Panc1 (cell line): ENCODE measurements at places on chromosomes 5 and 9. TPM values are rescaled to one million over a fixed set of nuclear protein-coding genes. Genes with fewer than 3 reads are reported as not detected.
A peak's percentile ranks its signal among the peaks of the same experiment; 100 is the strongest.

Gene OLFM1
- total RNA-seq: 0.39 TPM

Gene C1QTNF3
- total RNA-seq: 2.1 TPM

Gene FOXD4L3
- not detected for total RNA-seq

Gene CTSV
- 27.1 TPM for total RNA-seq

Gene PCDHB9
- 1.8 TPM for total RNA-seq

Gene CDX1
- total RNA-seq: not detected

Gene IRX4
- 0.18 TPM for total RNA-seq

Gene HINT1
- 233 TPM for total RNA-seq

Gene SV2C
- total RNA-seq: not detected

Gene DIRAS2
- total RNA-seq: 0.03 TPM

Gene FBXL7
- total RNA-seq: not detected

- H3K4me1 ChIP-seq: no peaks in the 10 kb centered on the region
- no peak for DNase-seq
- H3K4me3 ChIP-seq: no peak overlapping the region
- peaks cover 19% of the 10 kb centered on the region for H3K27me3 ChIP-seq
- H3K36me3 ChIP-seq: no peaks in the 10 kb centered on the region
Observed at GRCh38 chr5:77230727-77231470, 20.4 kb downstream of the PDE8B start.

DNA sequence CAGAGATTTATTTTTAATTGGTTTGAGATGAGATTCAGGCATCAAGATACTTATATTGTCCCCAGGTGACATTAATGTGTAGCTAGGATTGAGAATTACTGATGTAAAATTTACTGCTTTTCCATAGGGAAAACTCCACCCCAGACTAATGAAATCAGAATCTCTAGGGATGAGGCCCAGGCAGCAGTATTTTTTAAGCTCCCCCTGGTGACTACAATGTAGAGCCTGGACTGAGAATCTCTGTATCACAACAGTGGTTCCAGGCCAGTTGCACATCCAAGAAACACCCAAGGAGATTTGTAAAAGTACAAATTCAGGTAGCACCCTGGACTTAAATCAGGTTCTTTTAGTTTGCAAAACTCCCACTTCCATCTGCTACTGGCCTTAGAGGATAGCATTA lies 185.7 kb downstream of the MARCHF11 start:
- no peaks in the 10 kb centered on the region for H3K27me3 ChIP-seq
- no peaks in the 10 kb centered on the region for H3K36me3 ChIP-seq
- no peak overlapping the region for H3K4me3 ChIP-seq
- H3K27ac ChIP-seq: no peak overlapping the region
- no peaks in the 10 kb centered on the region for H3K4me1 ChIP-seq
- no peak for DNase-seq

DNA sequence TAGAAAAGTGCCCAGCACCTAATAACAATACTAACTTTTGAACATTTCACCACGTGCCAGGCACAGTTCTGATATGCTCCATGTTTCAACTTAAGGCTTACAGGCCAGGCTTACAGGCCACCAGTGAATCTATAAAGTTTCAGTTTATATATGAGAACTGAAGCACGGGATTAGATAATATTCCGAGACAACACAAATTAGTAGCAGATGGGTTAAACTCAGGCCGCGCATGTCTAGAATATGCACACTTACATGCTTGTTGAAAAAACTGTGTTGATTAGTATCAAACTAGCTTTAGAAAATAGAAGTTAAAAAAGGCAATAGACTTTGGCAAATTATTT lies 587.9 kb downstream of the MTRR start:
- peaks cover 7% of the 10 kb centered on the region for H3K36me3 ChIP-seq
- peak overlapping the region; percentile 97 for H3K4me3 ChIP-seq
- peaks cover 14% of the 10 kb centered on the region for H3K4me1 ChIP-seq
- DNase-seq: no peak
- H3K27me3 ChIP-seq: no peaks in the 10 kb centered on the region
- H3K27ac ChIP-seq: peak overlapping the region; percentile 92

- H3K27me3 ChIP-seq: no peaks in the 10 kb centered on the region
- H3K4me3 ChIP-seq: no peak overlapping the region
- H3K36me3 ChIP-seq: no peaks in the 10 kb centered on the region; the same call in 1 of the 2 replicates
Observed at GRCh38 chr9:134063571-134064450, 4.0 kb downstream of the BRD3 start.

- no peaks in the 10 kb centered on the region; the same call in 1 of the 2 replicates for H3K27me3 ChIP-seq
- H3K4me3 ChIP-seq: no peak overlapping the region
- peaks cover 3% of the 10 kb centered on the region; the same call in 1 of the 2 replicates for H3K36me3 ChIP-seq
- no peak overlapping the region for H3K27ac ChIP-seq
Observed at GRCh38 chr9:76463211-76463610, 4.2 kb downstream of the GCNT1 start.

DNA sequence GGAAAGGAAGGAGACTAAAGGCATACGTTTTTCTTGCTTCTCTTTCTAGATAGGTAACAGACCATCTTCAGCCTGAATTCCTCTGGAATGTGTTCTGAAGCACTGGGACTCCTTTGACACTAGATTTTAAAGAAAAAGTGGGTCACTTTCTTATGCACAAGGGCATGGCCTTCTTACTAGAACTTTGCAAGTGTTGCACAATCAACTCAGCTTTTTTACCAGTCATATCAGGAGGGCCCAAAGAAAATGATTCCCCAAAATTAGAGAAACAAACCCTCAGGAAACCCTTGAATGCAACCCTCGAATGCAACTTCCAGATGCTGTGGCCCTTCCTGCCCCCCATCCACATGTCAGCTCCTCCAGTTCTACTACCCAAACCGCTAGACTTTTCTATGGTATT lies 93.9 kb downstream of the YTHDC2 start:
- no peak overlapping the region for H3K4me3 ChIP-seq
- no peaks in the 10 kb centered on the region; the same call in 1 of the 2 replicates for H3K27me3 ChIP-seq
- H3K4me1 ChIP-seq: no peaks in the 10 kb centered on the region
- H3K27ac ChIP-seq: no peak overlapping the region

GRCh38 chr5:19274578-19274977 lies 713.4 kb downstream of the CDH18 start:
- H3K36me3 ChIP-seq: no peaks in the 10 kb centered on the region
- DNase-seq: no peak
- no peaks in the 10 kb centered on the region for H3K27me3 ChIP-seq
- no peak overlapping the region for H3K4me3 ChIP-seq
- no peaks in the 10 kb centered on the region for H3K4me1 ChIP-seq

- no peaks in the 10 kb centered on the region for H3K36me3 ChIP-seq
- no peaks in the 10 kb centered on the region for H3K4me1 ChIP-seq
- H3K4me3 ChIP-seq: no peak overlapping the region
- no peaks in the 10 kb centered on the region for H3K27me3 ChIP-seq
Observed at GRCh38 chr5:56011835-56012234, 17.1 kb upstream of the IL6ST start.

GRCh38 chr5:145589063-145589462 lies 246.1 kb downstream of the PRELID2 start:
- no peaks in the 10 kb centered on the region for H3K4me1 ChIP-seq
- DNase-seq: no peak
- no peaks in the 10 kb centered on the region; the same call in 1 of the 2 replicates for H3K36me3 ChIP-seq
- H3K4me3 ChIP-seq: no peak overlapping the region

GRCh38 chr5:32612134-32612888 lies 27.0 kb downstream of the SUB1 start:
- no peaks in the 10 kb centered on the region for H3K36me3 ChIP-seq
- H3K4me1 ChIP-seq: no peaks in the 10 kb centered on the region
- no peak overlapping the region for H3K27ac ChIP-seq
- no peaks in the 10 kb centered on the region for H3K27me3 ChIP-seq

DNA sequence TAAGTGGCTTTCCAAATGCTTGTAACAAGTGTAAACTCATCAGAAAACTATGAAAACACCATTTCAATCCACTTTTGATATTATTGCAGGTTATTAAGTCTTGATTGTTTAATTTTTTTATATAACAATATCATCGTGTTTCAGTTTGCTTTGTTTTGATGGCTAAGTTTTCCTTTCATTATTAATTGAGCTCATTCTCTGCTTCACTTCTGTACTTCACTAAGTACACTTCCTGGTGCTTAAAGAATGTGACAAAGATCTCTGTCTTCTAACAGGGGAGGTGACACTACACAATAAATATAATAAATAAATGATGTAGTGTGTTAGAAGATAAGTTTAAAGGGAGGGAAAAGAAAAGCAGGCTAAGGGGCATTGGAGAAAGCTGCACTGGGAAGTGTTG lies 13.0 kb upstream of the RAD23B start:
- no peaks in the 10 kb centered on the region; the same call in 1 of the 2 replicates for H3K4me1 ChIP-seq
- no peak for DNase-seq
- no peaks in the 10 kb centered on the region for H3K27me3 ChIP-seq
- H3K27ac ChIP-seq: no peak overlapping the region
- H3K36me3 ChIP-seq: no peaks in the 10 kb centered on the region
